HL-60 (cell line): ENCODE measurements at places on chromosomes 3 and 15.

DNA sequence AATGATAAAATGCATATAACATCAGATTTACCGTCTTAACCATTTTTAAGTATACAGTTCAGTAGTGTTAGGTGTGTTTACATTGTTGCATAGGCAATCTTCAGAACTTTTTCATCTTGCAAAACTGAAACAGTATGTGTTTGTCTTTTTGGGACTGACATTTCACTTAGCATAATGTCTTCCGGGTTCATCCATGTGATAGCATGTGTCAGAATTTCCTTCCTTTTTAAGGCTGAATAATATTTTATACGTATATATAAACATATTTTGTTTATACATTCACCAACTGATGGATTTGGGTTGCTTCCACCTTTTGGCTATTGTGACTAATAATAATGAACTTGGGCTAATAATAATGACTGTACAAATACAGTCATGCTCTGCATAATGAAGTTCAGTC is 3.0 kb downstream of the PARP15 start:
- DNase-seq: no peak

DNA sequence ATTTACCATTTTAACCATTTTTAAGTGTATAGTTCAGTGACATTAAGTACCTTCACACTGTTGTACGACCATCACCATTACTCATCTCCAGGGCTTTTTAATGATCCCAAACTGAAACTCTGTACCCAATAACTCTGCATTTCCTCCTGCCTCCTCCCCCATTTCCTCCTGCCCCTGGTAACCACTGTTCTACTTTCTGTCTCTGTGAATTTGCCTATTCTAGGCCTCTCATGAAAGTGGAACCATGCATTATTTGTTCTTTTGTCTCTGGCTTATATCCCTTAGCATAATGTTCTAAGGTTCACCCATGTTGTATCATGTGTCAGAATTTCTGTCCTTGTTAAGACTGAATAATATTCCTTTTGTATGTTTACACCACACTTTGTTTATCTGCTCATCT is 154.2 kb downstream of the MECOM start:
- DNase-seq: no peak

- no peak for DNase-seq
Observed at GRCh38 chr15:52171386-52171785, 19.8 kb downstream of the GNB5 start.

DNA sequence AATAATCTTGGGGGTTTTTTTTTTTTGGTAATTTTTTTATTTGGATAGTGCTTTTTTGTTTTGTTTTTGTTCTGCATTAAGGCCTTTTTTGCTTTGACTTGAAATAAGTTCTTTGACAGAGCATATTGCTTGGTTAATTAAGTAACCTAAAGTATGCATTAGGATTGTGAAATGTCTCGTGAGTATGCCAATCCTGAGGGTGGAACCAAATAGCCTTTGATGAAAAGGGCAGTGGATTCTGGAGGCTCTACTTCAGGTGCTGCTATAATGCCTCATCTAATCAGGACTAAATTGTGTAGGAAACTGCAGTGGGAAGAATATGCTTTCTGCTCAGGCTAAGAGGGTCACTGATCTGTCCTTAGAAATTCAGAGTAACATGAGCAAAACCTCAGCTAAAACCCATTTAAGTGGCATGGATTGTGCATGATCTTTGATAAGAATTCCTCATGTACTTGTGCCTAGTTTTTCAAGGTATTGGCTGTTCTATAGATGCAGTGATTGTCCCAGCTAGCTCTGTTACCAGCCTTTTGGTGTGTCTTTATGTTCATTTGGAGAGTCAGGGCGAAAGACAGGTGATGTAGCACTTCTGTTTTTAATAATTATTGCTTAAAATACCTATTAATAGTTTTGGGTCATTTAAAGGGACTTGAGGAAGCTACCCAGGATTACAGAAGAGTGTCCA is 15.4 kb downstream of the CDV3 start:
- no peak for DNase-seq

DNA sequence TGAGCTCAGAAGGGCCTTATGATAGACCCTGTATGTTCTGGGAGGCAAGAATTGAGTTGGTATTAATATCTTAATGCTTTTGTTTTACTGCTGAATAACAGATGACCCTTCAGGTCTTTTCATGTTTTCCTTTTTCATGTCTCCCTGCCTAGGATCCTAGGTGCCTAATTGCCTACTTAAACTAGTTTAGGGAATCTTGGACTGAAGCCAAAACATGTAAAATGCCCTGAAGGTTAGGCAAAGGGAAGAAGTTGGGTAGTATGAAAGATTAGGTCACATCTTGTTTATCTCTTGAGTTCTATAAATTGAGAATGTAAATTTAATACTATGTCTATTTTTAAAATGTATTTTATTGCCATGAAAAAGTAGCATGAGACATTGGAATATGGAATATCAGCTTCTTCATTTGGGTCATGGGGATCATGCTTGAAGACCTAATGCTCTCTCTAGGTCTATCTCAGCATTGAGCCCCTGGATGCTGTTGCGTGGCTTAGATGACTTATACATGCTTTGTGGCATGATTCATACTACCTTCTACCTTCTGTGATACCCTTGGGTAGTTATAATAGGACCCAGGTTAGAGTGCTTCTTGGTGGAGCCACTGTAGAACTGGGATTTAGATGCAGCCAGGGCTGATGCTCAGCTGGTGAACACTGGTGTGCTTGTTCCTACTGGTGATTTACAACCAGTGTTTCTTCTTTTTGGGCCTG is 26.4 kb downstream of the RBM6 start:
- no peak for DNase-seq

- peak; percentile 71 for DNase-seq
Observed at GRCh38 chr3:39317571-39318169, 11.8 kb upstream of the CCR8 start.

GRCh38 chr15:101342056-101342455 is 47.0 kb upstream of the SNRPA1 start:
- DNase-seq: no peak

DNA sequence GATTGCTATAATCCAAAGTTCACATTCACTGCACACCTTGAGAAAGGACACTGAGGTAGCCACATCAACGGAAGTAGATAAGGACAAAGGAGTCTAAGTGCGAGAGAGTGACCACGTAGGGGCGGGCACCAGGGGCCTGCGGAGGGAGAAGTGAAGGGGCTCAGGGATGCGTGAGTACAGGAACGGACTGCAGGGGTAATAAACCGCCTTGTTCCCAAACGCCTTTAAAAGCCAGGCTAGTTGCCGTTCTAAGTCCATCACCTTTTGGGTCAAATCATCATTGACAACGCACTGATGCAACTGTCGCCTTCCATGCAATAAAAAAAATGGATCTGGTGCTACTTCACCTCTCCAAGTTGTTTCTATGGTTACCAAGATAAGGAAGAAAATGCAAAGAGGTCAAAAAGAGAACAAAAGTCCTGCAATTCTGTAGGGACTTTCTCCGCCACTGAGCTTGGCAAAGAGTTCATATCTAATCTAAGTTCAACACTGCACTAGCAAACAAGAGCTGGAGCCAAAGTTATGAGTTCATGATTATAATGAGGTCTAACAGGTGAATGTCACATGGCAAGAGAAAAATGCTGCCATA is 32.6 kb upstream of the ATP11B start:
- DNase-seq: no peak

DNA sequence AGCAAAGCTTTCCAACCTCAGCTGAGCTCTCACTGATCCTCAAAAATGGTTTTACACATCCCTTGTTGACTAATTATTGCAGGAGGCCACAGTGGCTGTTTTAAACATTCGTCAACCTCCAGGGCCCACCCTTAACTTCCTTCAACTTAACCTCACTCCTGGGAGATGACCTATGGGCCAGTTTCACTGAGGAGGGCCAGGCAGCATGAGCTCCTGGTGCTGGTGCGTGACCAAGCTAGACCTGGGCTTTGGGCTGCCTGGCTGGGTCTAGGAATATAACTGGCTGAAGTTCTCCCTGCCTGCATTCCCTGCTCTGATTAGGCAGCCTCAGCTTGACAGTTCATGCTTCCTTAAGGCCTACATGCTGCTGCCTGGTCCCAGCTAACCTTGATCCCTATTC is 273.7 kb upstream of the ATP11B start:
- DNase-seq: no peak

DNA sequence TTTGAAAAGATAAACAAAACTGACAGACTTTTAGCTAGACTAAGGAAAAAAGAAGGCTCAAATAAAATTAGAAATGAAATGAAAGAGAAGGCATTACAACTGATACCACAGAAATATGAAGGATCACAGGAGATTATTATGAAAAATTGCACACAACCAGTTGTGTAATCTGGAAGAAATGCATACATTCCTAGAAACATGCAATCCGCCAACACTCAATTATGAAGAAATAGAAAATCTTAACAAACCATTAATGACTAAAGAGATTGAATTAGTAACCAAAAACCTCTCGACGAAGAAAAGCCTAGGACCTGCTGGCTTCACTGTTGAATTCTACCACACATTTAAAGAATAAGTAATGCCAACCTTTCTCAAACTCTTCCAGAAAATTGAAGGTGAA is 149.5 kb downstream of the SV2B start:
- DNase-seq: no peak

GRCh38 chr15:45030743-45031142 is 7.7 kb downstream of the SORD start:
- no peak for DNase-seq

GRCh38 chr15:45664451-45664850 is 29.6 kb downstream of the SQOR start:
- no peak for DNase-seq

DNA sequence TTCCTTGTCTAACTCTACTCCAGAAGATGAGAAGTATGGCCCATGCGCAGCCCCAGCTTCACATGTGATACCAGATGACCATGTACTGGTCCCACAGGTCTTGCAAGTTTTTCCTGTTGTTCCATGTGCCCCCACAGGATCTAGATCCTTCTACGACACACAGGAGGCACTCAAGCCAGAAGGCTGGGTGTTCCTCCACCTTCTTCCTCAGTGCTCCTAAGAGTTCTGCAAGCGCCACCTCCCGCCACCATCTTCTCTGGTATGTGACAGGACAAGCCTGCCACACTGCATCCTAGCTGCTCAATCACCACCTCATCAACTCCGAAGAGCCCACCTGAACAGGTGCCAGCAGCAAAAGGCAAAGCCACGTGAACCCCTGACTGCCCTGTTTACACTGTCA is 43.1 kb downstream of the XXYLT1 start:
- DNase-seq: no peak

GRCh38 chr15:33654860-33655259 is 313.4 kb upstream of the CHRM5 start:
- DNase-seq: no peak

DNA sequence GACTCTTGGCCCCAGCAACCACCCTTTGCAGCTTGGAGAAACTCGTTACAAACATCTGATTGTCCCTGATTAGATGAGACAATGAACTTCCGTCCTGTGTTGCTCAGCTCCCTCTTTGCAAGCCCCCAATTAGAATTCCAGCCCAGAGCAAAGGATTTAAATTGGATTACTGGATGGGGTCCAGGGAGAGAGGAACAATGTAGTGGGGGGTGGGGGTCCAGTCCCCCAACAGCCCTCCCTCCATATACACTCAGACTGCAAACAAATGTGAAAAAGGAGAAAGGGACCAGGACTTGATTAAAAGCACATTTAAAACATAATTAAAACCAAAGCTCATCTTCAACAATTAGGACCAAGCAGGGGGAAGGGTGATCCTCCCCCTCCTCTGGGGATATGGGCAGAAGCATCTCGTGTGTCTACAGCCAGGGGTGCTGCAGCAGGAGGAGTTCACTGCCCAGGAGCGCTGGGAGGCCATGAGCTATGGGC is 71.7 kb upstream of the TMEM115 start:
- DNase-seq: no peak

GRCh38 chr3:39469945-39470344 is 2.5 kb downstream of the MOBP start:
- no peak for DNase-seq

DNA sequence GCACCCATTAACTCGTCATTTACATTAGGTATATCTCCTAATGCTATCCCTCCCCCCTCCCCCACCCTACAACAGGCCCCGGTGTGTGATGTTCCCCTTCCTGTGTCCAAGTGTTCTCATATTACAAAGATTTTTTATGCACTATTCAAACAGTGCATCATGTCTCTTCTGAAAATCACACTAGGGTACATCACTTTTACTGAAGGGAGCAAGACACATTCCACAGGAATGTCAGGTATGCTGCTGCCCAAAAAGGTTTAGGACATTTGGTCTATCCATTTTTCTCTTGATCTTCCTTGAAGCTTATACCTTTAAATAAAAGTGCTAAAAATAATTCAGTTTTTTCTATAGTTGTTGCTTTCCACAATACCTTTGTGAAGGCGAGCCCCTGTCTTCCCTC is 9.2 kb upstream of the EPHA3 start:
- no peak for DNase-seq

GRCh38 chr15:48479751-48480150 is 148.5 kb downstream of the DUT start:
- no peak for DNase-seq

- no peak for DNase-seq
Observed at GRCh38 chr3:57787867-57788623, 31.9 kb downstream of the SLMAP start.

DNA sequence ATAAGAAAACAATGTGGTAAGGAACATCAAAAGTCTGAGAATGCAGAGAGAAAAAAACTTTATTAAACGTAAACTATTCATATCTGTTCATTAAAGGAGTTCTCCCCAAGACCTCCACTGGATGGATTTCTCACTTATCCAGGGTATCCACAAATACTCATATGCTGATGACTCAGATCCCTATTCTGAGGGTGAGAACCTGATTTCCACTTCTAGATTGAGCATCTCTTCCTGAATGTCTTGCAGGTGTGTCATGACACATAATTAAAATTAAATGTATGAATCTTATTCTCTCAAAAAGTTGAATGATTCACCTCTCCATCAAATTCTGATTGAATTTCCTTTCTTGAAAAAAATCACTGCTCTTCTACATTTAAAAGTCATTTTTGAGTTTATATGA is 199.9 kb downstream of the MFSD1 start:
- DNase-seq: no peak

GRCh38 chr15:54803134-54803808 is 393.5 kb downstream of the RSL24D1 start:
- peak; percentile 73 for DNase-seq

GRCh38 chr3:151909681-151910405 is 36.4 kb downstream of the SUCNR1 start:
- DNase-seq: no peak

GRCh38 chr15:72402726-72403125 is 4.6 kb downstream of the TMEM202 start:
- no peak for DNase-seq

DNA sequence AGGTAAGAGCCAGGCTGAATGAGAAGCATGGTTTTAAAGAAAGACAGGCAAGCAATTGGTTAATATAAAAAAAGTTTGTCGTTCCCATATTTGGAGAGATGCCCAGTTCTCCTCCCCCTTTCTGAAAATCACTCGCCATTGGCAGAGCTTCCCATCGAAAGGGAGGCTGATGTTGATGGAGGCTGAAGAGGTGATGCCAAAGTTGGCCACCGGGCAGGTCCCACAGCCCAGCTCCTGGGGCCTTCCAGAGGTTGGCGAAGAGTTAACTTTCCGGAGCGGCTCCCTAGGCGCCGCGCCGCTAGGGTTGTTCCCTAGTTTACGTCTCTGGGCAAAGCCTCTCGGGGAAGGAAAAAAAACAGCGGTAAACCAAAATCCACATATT is 793 bp downstream of the PCOLCE2 start:
- peak; percentile 16 for DNase-seq

- DNase-seq: no peak
Observed at GRCh38 chr3:81953111-81953510, 191.7 kb upstream of the GBE1 start.
